Sigmoid colon (tissue), 7 donors: ENCODE measurements at places on chromosomes 12 and 14. TPM values are rescaled to one million over a fixed set of nuclear protein-coding genes. Genes with fewer than 3 reads are reported as not detected.

Gene FITM1
- polyA plus RNA-seq = not detected

Gene DDX23
- 32.4 TPM for polyA plus RNA-seq

Gene CD27
- 0.60 TPM for polyA plus RNA-seq

Gene TM9SF1
- 10.8 TPM for polyA plus RNA-seq
